ENCODE measurements at places on chromosomes 2 and 18. TPM values are rescaled to one million over a fixed set of nuclear protein-coding genes. Genes with fewer than 3 reads are reported as not detected.

- DNase-seq = no peak
- no peaks in the 10 kb centered on the region for H3K27me3 ChIP-seq
- H3K4me1 ChIP-seq = no peaks in the 10 kb centered on the region
- H3K36me3 ChIP-seq = no peaks in the 10 kb centered on the region
- no peak overlapping the region for H3K4me3 ChIP-seq
Measured at GRCh38 chr2:129698593-129698992, 280.9 kb upstream of the RAB6C start.

DNA sequence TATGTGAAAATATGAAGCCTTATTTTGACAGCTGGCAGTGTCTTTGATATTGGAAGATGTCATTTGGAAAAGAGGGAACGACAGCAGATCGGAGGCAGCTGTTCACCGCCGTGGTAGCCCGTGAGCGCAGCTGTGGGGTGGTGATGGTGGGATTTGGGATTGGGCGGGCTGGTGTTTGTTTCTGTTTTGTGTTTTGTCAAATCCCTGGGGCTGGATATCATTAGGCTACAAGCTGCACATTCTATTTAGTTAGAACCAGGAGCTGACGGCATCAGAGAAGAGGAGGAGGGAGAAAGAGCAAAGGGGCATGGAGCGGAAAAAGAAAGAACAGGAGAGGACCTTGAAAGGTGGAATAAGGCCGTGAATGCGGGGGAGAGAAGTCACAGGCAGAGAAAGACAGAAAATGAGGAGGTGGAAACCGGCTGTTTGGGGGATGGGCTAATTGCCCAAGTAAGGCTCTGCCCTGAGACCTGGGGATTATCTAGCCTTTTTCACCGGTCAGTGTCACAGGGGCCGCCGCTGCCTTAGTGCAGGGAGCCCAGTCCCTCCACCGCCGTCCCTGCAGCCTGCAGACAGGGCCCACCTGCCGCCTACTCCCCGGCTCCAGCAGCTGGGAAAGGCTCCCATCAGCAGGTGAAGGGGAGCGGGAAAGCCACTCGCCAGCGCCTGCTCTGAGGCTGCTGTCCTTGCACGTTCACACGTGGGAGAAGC, 88.0 kb downstream of the ZCCHC2 start:
- H3K4me1 ChIP-seq = peaks cover 3% of the 10 kb centered on the region
- H3K36me3 ChIP-seq = no peaks in the 10 kb centered on the region
- peak overlapping the region; percentile 2 for H3K4me3 ChIP-seq

The CROCC2 gene
- total RNA-seq = not detected

DNA sequence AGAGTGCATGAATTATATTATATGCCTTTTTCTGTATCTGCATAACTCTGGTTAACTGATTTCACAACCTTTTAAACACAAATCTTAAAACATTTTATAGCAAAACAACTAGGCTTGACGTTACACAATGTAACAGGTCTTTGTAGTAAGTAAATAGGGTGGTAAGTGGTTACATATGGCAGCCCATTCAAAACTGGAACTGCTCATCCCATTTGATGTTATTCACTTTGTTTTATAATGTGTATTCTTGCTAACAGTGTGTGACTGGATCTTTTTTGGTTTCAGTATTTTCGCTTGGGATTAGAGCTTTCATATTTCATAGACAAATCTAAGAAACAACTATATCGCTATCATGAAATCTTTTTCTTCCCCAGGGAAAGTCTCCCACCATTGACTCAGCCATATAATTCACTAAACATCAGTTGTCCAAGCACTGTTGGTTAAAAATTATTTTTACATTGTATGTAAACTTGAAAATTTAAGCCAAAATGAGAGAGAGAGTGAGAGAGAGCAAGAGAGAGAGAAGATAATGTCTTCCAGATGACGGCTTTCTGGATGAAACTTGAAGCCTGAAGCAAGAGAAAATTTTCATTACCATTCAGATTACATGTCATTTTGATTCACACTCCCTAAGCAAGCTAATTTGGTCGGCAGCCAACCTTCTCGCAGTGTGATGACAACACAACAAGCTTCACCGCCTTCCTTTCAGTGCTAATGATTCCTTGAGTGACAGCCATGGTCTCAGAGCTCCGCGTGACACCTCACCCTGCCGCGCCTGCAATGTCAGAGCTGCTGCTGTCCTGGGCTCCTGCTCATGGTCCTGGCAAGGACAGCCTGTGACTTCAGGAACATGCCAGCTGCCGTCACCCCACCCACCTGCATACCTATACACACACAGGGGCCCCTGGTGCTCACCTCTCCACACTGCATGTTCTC, 946.9 kb upstream of the SOX11 start:
- no peak overlapping the region for H3K4me3 ChIP-seq
- no peaks in the 10 kb centered on the region for H3K4me1 ChIP-seq
- no peaks in the 10 kb centered on the region for H3K27me3 ChIP-seq

The NEMP2 gene
- total RNA-seq = 3.4 TPM

DNA sequence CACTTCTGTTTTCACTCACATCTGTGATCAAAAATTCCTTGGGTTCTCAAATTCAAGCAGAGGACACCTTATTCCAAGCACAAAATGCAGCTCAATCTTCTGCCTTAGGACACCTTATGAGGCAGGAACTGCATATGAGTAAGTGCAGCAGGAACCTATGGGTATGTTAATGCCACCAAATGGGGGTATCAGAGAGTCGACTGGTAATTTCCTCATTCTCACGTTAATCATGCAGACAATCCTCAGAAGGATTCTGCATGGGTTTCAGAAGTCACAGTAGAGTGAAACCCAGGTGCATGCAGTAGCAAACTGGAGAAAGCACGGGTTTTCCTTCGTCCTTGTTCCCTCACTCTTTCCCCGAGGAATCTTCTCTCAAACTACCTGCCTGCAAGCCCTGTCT, 452.8 kb downstream of the CBLN2 start:
- DNase-seq = no peak
- H3K4me1 ChIP-seq = no peaks in the 10 kb centered on the region
- no peaks in the 10 kb centered on the region for H3K36me3 ChIP-seq
- no peak overlapping the region for H3K27ac ChIP-seq
- H3K4me3 ChIP-seq = no peak overlapping the region
- no peaks in the 10 kb centered on the region for H3K27me3 ChIP-seq

All from suprapubic skin (tissue), 4 donors.